ENCODE measurements at places on chromosomes 13 and 19. TPM values are rescaled to one million over a fixed set of nuclear protein-coding genes. Genes with fewer than 3 reads are reported as not detected.

The CLPTM1 gene
- 34.9 TPM for total RNA-seq

The B3GNT8 gene
- total RNA-seq, result 6.3 TPM

The CAPN12 gene
- 9.0 TPM for total RNA-seq

The MYH14 gene
- total RNA-seq, result 0.08 TPM

The SIGLEC14 gene
- not detected for total RNA-seq

The FUT1 gene
- total RNA-seq, result 7.3 TPM

The PRRG2 gene
- 8.2 TPM for total RNA-seq

The IGFL2 gene
- total RNA-seq, result not detected

The WDR62 gene
- total RNA-seq, result 2.7 TPM

The SHISA7 gene
- total RNA-seq, result not detected

The NKPD1 gene
- total RNA-seq, result 1.1 TPM

The NLRP4 gene
- not detected for total RNA-seq
